ENCODE measurements at places on chromosomes 16 and 17.
A peak's percentile ranks its signal among the peaks of the same experiment; 100 is the strongest.

DNA sequence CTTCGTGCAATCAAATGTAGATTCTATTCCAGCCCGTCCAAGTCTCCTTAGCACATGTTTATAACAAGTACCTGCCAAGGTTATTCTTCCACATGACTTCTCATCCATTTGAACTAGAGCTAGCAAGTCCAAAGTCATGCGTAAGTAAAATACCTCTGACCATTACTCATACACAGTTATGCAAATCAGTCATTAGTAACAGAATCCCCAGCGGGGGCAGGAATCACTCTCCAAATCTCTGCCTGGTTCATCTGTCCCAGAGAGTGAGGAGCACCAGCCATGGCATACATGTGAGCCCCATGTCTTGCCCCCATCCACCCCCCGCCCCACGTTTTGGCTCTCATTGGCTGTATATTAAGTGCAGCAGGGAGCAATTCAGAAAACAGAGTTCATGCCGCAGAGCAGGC lies 27.7 kb downstream of the SRL start:
- no peak for DNase-seq

DNA sequence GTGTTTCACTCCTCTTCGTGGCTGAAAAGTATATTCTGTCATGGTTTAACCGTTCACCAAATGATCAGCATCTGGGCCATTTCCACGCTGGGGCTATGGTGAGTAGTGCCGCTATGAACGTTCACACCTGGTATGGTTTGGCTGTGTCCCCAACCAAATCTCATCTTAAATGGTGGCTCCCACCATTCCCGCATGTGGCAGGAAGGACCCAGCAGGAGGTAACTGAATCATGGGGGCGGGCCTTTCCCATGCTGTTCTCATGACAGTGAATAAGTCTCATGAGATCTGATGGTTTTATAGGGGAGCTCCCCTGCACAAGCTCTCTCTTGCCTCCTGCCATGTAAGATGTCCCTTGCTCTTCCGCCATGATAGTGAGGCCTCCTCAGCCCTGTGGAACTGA lies 45.7 kb upstream of the ZNF469 start:
- DNase-seq = no peak

- no peak for DNase-seq
These were observed 5.1 kb upstream of the CD68 start for GRCh38 chr17:7574176-7574953.

- DNase-seq = peak; percentile 31
These were observed 1.0 kb upstream of the AIPL1 start for GRCh38 chr17:6435968-6436367.

DNA sequence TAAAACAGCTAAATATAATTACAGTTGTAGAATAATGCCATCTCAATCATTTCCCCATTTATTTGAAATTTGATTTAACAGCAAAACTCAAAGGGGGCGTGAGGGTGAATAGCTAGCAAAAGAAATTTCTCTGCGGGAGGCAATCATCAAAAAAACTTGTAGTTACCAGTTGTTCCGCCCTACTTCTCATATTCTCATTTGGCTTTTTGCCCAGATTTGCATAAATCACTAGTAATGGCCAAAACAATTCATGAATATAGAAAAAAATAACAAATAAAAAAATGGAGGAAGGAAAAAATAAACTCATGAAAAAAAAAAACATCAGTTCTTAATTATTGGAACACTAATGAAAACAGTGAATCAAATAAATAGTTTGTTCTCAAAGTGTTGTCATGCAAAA lies 722.6 kb upstream of the KIF2B start:
- DNase-seq = no peak

GRCh38 chr16:14353340-14353739 lies 276.7 kb downstream of the PARN start:
- no peak for DNase-seq

DNA sequence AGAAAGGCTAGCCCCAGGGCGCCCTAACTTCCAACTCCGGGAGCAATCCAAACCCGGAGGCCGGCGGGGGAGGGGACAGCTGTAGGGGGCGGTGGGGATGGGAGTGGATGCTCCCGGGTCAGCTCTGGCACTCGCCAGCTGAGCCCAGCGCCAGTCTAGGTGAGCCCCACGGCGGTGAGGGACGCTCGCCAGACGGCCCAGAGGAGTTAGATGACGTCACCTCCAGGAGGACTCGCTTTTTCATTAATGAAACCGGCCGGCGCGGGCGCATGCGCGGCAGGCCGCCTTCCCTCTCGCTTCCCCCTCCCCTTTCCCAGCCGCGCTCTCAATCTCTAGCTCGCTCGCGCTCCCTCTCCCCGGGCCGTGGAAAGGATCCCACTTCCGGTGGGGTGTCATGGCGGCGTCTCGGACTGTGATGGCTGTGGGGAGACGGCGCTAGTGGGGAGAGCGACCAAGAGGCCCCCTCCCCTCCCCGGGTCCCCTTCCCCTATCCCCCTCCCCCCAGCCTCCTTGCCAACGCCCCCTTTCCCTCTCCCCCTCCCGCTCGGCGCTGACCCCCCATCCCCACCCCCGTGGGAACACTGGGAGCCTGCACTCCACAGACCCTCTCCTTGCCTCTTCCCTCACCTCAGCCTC lies at the start of gene NF1:
NF1 (plus strand) TSS at position 378 of the 636 bp plus-strand sequence. CDS start 333 bp downstream, outside the sequence.
- peak; percentile 80 for DNase-seq

- DNase-seq = no peak
These were observed 19.5 kb downstream of the TRAF4 start for GRCh38 chr17:28763137-28763799.

DNA sequence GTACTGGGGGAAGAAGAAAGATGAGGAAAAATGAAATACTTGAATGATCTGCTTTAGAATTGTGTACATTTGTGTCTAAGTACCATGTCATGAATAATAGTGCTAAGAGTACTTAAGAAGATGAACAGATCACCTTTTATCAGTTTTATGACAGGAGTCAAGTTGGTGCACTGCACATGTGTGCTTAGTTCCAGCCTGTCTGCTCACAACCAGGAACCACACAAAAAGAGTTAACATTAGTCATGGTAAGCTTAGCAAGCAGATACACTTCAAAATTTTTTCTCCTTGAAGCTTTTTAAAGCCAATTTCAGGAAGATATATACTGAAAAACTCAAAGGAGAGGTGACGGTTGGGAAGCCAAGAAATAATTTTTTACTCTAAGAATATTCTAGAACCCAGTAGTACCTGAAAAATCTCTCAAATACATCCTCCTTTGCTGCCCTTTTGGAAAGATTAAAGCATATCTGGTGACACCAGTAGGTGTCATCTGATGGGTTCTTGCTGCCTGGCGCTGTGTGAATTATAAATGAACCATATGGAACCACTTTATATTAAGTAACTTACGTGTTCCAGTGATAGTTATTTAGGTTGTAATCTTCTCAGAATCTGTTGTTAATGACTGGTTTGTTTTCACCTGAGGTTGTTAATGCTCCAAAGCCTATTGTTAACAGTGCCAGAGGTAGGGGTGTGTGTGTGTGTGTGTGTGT lies 93.4 kb downstream of the MSI2 start:
- DNase-seq = no peak

DNA sequence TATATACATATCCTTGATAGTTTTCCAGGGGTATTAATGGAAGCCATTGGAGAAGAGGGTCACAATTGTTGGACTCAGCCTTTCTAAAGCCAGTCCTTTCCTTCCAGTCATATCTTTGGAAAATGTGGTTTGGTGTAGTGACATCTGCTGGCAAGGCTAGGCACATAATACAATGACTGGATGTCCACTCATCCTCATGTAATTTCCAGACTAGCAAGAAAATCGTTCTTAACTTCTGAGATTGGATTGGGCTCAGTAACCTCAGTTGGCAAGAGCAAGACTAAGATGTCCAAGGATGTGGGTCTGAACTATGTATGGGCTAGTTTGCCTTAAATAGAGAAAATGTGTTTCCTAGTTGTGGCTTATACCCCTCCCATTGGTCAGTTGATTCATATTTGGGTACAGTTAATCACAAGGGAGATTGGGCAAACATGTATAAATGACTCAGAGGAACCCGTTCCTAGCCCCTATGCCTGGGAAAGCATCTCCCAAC lies 8.7 kb upstream of the KAT7 start:
- DNase-seq = no peak

GRCh38 chr16:67647681-67648080 lies 2.7 kb downstream of the CARMIL2 start:
- no peak for DNase-seq

DNA sequence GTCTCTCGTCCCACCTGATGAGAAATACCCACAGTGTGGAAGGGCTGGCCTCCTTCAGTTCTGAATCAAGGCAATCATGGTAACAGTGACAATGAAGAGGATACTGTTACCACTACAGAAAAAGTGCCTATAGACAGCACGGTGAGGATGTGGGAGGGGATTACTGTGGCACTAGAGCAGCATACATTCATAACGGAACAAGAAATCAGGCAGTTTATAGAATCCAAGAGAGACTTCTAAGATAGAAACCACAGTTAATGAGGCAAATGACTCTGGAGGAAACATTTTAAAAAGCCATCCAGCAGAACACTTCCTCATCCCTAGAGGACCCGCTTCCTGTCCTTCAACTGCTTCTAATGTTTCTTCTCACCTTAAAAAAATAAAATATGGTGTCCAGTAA lies 2.7 kb downstream of the RUSF1 start:
- no peak for DNase-seq

All from stimulated activated CD8-positive, alpha-beta memory T cell treated with anti-CD3 and anti-CD28 coated beads, Interleukin-15, amount 100 ng/mL, for 48 hours (primary cell).